Cortex of kidney (tissue), 1 donor: ENCODE measurements at places on chromosomes 3 and 15.

- DNase-seq, result no peak
Measured at GRCh38 chr15:78110096-78110495, 17.7 kb downstream of the SH2D7 start.

DNA sequence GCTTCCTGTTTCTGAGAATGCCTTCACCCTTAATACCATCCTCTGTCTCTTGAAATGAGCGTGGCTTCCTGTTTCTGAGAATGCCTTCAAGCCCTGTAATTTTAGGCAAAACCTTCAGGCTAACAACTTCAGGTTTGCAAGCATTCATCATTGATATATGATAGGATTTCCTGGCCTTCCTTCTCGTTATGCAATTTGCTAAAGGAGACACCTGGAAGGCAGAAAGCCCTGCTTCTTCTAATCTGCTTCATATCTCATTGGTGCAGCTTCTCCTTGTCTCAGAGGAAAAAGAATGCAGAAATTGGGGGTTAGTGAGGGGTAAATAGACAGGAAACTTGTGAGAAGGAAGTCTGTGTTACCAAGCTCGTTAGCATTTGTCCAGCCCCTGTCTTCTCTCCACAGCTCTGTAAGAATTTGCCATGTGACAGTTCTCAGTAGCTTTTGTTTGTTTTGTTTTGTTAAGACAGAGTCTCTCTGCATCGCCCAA is 7.3 kb downstream of the ARL6IP5 start:
- no peak for DNase-seq

DNA sequence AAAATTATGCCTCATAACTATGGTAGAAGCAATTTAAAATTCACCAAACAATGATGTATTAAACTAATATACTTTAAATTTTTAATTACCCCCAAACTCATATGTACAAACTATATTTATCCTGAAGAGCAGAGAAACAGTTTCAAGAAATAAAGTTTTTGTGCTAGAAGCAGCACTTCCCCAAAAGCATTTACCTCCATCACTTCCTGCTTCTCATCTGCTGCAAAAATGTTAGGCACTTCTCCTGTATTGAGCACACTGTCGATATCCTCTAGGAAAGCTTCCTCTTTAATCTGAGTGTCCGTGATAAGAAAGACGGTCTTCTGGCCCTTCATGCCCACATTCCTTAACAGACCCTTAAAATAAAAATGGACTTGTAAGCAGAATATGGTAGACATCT is 101.5 kb upstream of the ASB14 start:
- no peak for DNase-seq

- DNase-seq, result no peak
Measured at GRCh38 chr3:141663993-141664392, 74.1 kb upstream of the RNF7 start.
